ENCODE measurements at places on chromosomes 2 and 18.

- no peak for DNase-seq
Observed at GRCh38 chr2:148063633-148064032, 42.7 kb downstream of the MBD5 start.

DNA sequence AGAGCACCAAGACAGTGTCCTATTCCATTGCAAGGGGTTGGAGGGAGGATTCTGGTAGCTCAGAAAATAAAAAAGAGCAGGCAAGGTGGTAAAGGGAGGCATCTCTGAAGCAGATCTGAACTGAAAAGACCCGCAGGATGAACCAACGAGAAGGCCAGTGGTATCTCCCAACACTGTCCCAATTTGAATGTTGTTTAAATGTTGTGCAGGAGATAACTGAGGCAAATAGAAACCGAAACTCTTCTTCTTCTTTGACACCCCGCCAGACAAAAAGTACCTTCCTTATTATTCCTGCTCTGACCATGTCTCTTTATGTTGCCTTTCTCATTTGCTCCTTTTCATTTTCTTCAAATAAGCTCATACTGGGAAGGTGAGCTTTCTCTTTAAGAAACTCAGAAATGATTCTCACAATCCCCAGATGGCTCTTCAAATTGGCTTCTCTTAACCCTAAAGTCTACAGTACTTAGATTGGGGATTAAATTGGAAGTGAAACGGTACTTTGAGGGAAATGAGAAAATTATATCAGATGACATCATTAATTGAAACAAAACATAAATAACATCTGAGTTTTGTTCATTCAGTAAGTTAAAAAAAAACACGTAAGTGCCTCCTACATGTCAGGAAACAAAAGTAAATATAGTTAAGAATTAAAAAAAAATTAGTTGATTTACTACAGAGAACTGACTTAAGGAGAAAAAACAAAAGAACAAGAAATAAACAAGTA is 143.6 kb downstream of the WDPCP start:
- DNase-seq = no peak

GRCh38 chr2:104867813-104868504 is 14.0 kb downstream of the POU3F3 start:
- peak; percentile 22 for DNase-seq

DNA sequence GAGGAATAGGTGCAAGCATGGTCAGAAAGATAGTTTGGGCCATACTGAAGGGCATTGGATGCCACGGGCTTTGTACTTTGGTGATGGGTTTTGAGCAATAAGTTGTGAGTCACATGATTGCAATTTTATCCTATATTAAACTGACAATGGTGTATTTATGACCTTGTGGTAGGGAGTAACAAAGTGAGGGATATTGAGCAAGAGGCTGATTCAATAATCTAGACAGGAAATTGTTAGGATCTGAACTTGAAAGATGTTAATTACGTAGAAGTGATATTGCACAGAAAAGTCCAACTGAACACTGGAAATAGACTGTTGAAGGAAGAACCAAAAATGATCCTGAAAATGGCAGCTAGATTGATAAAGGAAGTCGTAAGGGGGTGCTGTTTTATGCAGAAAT is 46.6 kb upstream of the TCF4 start:
- no peak for DNase-seq

- DNase-seq = no peak
Observed at GRCh38 chr2:135327146-135327545, 203.9 kb downstream of the ZRANB3 start.

GRCh38 chr2:144559681-144560080 is 39.8 kb upstream of the ZEB2 start:
- DNase-seq = no peak

DNA sequence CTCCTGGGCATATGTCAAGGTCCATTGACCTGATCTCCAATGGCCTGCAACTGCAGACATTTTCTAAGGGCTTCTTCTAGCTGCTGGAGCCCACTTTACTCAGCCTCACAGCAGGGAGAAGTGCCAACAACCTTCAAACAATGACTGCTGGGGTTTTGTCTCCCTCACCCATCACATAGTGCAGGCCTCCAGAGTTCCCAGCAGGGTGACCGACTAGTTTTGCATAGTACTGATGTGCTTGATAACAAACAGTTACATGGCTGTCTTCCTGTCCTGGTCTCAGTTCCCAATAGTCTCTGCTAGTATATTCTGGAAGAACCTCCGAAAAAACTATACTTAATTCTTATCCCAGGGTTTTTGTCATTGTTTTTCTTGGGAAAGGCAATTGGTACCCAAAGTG is 10.4 kb upstream of the NETO1 start:
- DNase-seq = no peak

- DNase-seq = no peak
Observed at GRCh38 chr2:26590508-26590907, 50.7 kb downstream of the CIB4 start.

DNA sequence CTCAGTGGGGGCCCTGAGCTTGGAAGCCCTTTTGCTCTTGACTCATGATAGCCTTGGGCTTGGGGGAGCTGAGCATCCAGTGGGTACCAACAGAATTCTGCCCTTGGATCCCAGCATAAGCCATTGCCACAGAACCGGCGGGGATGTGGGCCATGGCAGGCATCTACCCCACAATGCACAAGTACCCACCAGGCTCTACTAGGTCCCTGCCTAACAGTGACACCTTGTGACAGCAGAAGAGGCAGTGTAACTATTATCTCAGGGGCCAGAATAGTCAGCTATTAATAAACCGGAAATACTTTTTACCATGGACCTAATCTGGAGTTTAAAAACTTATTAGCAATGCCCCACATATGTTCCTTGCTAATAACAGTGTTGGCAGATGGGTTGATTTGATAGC is 397.2 kb downstream of the TMEM182 start:
- DNase-seq = no peak

GRCh38 chr2:31087491-31087890 is 50.7 kb downstream of the GALNT14 start:
- no peak for DNase-seq

- no peak for DNase-seq
Observed at GRCh38 chr18:59063912-59064311, 75.8 kb upstream of the SEC11C start.

DNA sequence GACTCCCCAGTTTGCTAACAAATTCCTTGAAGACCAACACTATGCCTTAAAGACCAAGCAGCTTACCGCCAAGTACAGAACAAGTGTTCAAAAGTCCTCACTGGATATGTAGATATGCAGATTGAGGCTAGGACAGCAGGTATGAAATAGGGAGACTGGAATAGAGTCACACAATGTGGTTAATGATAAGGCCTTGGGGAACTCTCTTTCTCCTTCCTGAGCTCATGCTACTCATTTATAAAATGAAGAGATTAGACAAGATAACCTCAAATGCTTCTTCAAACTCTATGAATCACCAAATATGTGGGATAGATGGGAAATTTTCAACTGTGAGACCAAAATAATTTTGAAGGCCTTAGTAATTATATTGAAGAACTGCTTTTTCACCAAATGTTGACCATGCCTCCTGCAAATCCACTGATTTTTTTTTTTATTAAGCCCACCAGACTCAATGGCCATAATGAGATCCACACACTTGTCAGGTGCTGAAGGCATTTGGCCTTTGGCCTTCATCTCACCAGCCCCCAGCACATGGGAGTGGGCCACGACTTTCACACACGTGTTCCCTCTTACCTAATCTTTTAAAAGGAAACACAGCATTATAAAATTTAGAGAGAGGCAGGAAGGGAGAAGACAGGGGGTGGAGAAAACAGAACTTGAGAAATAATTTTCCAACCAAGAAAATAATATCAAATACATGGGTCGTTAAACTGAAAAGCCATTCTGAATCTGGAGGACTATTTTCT is 181.5 kb downstream of the EN1 start:
- no peak for DNase-seq

- peak; percentile 80 for DNase-seq
Observed at GRCh38 chr18:24530630-24531111, 70.2 kb downstream of the HRH4 start.

GRCh38 chr2:18804536-18804935 is 215.2 kb upstream of the NT5C1B start:
- DNase-seq = no peak

DNA sequence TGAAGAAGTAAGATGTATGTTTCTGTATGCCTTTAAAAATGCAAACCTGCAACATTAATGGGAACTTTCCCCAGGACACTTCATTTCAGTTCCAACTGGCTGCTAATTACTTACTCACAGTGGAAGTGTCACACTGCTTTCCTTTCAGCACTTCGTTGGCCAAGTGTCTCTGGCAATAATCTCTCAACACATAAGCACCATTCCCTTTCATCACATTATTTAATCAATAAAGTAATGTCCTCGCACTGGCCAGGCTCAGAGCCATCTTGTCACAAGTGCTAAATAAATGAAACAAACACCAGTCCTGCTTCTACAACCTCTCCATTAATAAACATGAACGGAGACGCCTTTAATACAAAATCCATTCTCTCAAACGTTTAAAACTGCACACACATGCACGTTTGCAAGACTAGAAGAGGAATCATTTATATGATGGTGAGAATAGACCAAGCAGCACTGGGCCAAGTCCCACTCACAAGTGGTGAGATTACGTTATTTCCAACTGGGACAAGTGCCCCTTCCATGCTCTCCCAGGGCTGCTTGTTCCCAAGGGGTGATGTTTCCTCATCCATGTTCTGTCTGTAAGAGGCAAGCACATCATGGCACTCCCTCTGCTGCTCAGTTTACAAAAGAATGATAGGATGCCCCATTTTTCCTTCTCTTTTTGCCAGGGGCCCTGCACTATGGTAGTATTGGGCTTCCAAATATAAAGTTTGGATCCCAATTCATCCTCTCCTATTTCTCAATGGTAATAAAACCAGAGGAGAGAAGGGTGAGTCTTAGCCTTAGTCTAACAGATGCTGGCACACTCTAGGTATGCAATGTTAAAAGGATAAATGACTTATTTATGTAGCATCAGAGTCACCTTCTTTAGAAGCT is 56.8 kb upstream of the ETAA1 start:
- no peak for DNase-seq

DNA sequence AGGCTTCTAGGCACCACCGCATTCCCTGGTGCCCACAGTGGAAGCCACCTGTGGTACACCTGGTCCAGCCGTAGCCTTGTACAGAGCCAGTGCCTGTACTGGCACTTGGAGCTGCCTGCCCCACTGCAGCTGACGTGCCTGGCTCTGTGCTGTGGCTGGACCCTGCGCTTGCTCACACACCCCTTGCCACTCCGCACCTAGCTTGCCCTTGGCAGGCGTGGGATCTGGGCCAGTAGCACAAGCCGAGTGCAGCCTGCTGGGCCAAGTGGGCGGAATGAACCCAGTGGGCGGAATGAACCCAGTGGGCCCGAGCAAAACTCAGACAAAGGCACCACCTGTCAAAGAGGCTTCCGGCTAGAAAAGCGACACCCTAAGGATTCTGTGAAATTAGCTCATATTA is 126.3 kb downstream of the ARHGAP28 start:
- DNase-seq = no peak

DNA sequence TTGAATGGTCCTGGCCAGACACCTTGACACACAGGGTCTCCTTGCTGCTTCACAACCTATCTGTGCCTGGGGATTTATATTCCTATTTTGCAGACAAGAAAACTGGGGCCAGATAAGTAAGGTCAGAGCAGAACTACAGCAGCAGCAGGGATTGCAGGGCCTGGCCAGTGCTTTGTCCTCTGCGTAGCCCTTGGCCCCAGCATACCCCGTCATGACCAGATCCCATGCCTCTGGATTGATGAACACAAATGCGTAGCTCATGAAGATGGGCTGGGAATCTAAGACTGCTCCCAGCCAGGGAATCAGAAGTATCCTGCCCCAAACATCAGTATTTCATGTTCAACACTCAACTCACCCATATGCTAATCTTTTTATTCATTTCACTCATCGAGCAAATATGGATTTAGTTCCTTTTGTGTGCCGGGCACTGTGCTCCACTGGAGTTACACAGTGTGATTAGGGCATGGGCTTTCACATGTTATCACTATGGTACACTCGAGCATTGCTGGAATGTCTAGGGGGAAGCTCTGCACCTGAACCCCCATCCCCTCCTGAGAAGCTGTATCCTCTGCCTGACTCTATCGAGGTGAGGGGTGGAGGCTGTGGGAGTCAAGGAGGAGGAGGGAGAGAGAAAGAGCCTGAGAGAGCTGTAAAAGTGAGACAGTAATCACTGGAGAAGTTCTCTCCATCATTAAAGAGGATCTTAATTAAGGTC is 143.3 kb downstream of the CYP26B1 start:
- no peak for DNase-seq

DNA sequence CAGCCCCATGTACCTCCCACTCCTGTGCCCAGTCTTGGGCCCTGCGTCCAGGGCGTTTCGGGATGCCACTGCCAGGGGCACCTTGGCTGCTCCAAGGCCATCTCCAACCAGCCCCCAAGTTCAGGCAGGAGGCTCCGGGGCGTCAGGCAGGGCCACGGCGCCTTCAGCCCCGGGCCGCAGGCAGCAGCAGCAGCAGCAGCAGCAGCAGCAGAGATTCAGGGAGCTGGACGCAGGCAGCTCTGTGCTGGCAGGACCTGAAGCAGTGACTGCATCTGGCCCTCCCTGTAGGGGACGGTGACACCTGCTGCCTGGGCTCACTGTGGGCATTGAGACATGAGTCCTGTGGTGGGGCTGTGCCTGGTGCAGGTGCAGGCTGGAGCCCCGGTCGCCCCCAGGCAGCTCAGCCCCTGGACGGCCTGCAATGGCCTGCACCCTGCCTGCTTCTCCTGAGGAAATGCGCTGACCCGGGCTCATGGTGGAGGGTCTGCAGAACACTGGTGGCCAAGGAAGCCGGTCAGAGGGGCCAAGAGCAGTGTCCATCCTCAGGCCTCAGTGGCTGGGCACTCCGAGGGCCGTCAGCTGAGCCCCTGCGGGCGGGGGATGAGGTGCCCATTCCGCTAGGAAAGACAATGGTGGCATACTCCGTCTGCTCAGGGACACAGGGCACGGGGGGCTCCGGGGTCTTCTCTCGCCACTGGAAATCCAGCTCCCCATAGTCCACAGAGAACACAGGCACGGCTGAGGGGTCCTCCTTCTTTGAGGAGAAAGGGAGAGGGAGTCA is 8.0 kb downstream of the PDCD1 start:
- DNase-seq = no peak

GRCh38 chr2:105864262-105864661 is 119.5 kb downstream of the NCK2 start:
- no peak for DNase-seq

DNA sequence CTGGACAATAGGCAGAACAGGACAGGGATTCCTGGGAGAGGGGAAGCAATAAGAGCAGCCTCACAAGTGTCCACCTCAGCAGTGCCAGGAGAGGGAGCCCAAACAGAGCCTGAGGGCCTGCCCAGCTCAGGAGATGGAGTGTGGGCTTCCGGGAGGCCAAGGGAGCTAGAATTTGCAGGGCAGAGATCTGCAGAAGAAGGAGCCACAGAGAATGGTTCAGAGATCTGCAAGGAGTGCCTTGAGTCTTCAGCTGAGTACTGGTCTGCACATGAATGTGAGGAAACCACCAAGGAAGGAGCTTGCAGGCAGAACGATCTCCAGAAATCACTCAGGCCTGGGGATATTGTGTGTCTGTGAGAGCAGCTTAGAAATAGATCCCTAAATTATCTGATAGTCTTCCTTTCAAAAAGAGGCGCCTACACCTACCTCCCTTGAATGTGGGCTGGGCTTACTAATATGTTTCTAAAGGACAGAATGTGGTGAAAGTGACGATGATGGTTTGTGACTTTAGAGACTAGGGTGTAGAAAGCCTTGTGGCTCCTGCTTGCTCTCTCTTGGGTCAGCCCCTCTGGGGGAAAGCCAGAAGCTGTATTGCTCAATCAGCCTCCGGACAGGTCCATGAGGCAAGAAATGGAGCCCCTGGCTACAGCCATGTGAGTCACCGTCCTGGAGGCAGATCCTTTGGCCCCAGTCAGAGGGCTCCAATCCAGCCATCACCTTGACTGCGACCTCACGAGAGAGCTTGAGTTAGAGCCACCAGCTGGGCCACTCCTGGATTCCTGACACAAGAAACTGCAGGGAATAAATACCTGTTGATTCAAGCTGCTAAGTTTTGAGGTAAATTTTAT is 7.6 kb upstream of the LPIN1 start:
- peak; percentile 51 for DNase-seq

Data from Ammon's horn (tissue), 1 donor.